Heart left ventricle (tissue), 16 donors: ENCODE measurements at places on chromosomes 1 and 21.

DNA sequence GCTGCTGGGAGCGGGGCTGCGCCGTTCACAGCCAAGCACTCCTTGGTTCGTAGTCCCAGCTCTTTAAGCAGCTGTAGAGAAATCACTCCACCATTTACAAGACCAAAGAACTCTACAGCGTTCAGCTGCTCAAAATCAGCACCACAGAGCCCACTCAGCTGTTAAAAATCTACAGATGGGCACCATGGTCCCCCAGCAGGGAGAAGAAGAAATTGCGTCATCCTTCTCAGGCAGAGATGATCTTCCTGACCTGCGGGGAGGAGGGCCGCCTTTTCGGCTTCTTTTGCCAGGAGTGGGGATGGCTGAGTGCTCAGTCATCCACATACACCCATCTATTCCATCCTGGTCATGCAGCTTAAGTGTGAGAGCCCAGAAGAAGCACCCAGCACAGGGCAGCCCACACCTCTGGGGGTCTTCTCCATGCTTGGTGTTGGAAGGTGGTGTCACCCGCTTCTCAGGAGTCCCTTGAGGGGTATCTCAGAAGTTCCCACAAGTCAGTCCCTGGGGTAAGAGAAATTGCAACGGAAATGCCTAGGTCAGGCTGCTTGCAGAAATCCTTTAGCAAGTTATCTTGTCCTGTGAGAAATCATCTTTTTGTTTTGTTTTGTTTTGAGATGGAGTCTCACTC lies 163.8 kb downstream of the NPHP4 start:
- no peak for DNase-seq

- no peak for DNase-seq
Observed at GRCh38 chr1:162756523-162756922, 34.0 kb upstream of the HSD17B7 start.

- no peak for DNase-seq
Observed at GRCh38 chr1:225603538-225604354, 49.2 kb downstream of the ENAH start.

DNA sequence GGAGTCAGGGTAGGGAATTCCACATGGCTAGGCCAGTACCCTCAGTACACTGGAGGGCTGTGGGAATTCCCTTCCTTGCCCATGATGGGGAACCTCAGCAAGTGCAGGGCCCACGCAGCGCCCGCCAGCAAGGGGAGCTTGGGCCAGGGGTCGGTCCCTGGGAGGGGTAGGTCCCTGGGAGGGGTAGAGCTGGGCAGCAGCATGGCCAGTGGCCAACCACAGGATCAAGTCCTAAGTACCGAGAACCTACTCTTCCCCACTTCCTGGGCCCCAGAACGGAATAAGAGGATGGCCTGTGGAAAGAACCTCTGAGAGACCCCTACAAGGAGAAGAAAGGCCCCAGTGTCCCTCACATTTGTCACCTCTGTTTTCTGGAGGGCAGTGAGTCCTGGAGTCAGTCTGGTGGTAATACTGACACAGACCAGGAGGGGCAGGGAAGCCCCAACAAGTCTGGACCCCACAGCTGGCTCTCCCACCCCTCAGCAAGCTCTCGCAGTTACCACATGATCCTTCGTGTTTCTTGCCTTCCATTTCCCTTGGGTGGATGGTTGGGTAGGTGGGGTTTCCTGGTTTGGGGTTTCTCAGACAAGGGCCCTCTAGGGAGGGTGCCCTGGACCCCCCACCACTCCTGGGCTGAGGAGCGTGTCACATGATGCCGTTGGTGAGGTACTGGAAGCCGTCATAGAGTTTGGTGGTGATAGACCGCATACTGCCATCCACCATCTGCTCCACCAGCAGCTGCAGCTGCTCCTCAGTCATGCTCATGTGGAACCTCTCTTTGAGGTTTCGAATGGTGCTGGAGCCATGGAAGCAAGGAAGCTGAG lies 10.3 kb downstream of the ZNF687 start:
- no peak for DNase-seq

DNA sequence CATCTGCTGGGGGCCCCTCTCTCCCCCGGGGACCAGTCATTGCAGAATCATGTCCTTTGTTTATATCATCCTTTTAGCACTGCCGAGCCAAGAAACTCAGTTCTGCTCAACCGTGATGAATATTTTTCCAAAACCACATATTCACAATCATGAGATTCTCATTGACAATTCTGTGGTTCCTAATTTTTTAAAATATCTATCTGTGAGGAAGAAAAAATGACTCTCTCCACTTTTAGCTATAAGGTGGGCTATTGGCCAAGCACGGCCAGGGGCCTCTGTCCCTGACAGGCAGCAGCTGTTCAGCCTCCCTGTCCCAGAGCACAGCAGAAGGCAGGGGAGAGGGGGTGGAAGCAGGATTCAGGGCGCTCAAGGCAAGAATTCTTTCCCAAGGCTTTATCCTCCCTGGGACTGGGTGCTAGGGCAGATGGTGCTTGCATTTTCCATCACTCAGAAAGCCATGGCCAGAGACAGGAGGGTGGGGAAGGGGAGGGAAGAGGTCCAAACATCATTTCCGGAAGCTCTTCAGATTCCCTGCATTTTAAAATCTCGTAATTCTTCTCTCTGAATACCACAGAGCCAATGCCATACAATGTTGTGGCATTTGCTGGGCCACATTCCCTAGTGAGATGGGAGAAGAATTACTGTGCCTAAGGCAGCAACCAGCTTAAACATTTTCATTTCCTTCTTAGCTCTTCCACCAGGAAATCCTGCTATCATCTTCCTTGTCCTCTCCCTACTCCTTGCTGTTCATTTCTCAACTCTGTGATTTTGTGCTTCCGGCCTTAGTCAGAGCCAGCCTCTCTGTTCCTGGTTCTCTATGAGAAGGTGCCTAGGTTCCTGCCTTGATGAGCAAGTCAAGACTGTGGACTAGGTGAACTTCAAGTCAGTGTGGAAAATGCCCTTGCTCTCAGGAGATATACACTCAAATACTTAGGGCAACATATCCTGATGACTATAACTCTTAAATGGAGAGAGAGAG lies 60.3 kb downstream of the KCNJ6 start:
- DNase-seq, result no peak

- DNase-seq, result no peak
Observed at GRCh38 chr1:66945316-66945715, 20.5 kb downstream of the MIER1 start.

GRCh38 chr1:81231729-81232038 lies 569.0 kb upstream of the ADGRL2 start:
- no peak for DNase-seq

- no peak for DNase-seq
Observed at GRCh38 chr1:22739648-22740385, 29.2 kb downstream of the EPHB2 start.
